ENCODE measurements at places on chromosomes 2 and 18. TPM values are rescaled to one million over a fixed set of nuclear protein-coding genes. Genes with fewer than 3 reads are reported as not detected.

- H3K27me3 ChIP-seq, result no peaks in the 10 kb centered on the region
- H3K36me3 ChIP-seq, result peaks cover 6% of the 10 kb centered on the region
- no peak for DNase-seq
- peak overlapping the region; percentile 93 for H3K27ac ChIP-seq
- H3K4me3 ChIP-seq, result peak overlapping the region; percentile 90
Measured at GRCh38 chr2:18559531-18560030, 872 bp downstream of the RDH14 start.

GRCh38 chr2:21571686-21572085 lies 447.9 kb downstream of the TDRD15 start:
- H3K4me3 ChIP-seq, result no peak overlapping the region
- no peak for DNase-seq
- H3K27me3 ChIP-seq, result no peaks in the 10 kb centered on the region
- H3K4me1 ChIP-seq, result no peaks in the 10 kb centered on the region
- no peaks in the 10 kb centered on the region for H3K36me3 ChIP-seq
- H3K27ac ChIP-seq, result no peak overlapping the region

- H3K27ac ChIP-seq, result no peak overlapping the region
- peaks cover 14% of the 10 kb centered on the region for H3K4me1 ChIP-seq
- no peak overlapping the region for H3K4me3 ChIP-seq
- no peaks in the 10 kb centered on the region for H3K27me3 ChIP-seq
- no peak for DNase-seq
Measured at GRCh38 chr2:239879423-239880084, 145.6 kb downstream of the NDUFA10 start.

GRCh38 chr2:230601510-230601909 lies 111.1 kb upstream of the CAB39 start:
- H3K36me3 ChIP-seq, result no peaks in the 10 kb centered on the region
- DNase-seq, result no peak
- no peaks in the 10 kb centered on the region for H3K4me1 ChIP-seq
- no peak overlapping the region for H3K27ac ChIP-seq
- H3K27me3 ChIP-seq, result no peaks in the 10 kb centered on the region

- DNase-seq, result no peak
- H3K27me3 ChIP-seq, result no peaks in the 10 kb centered on the region
- no peak overlapping the region for H3K4me3 ChIP-seq
- H3K4me1 ChIP-seq, result no peaks in the 10 kb centered on the region
- no peaks in the 10 kb centered on the region for H3K36me3 ChIP-seq
Measured at GRCh38 chr2:199663157-199663556, 187.8 kb downstream of the FTCDNL1 start.

DNA sequence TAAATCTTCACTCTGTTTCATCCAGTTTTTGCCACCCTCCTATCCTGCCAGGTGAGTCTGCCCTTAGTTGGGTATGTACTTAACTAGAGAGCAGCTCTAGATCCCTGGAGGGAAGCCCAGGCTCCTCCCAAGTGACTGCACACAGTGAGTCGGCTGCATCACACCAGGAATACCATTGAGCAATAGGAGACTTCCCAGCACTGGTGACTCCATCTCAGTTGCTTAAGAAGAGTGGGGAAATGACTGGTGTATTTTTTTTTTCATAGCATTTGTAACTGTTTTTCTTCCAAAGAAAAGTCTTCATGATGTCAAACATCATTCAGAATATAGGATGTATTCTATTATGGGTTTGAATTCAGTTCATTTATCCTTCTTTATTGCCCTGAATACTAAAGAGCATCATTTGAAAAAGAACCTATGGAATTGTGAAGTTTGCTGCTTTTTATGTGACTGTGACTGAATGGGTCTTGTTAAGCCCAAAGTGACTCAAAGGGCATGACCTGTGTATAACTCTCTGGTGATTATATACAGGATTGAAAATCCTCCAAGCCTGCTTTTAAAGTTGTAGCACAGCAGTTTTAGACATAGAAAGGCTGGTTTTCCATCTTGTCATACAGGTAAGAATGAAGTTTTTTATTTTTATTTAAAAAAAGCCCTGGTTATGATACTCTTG lies 84.3 kb downstream of the MAP3K20 start:
- H3K4me1 ChIP-seq, result peaks cover 6% of the 10 kb centered on the region
- no peaks in the 10 kb centered on the region for H3K36me3 ChIP-seq
- H3K27me3 ChIP-seq, result no peaks in the 10 kb centered on the region
- peak overlapping the region; percentile 79 for H3K27ac ChIP-seq
- H3K4me3 ChIP-seq, result no peak overlapping the region
- DNase-seq, result peak; percentile 98

MARCHF4 gene
- not detected for total RNA-seq

- no peak overlapping the region for H3K4me3 ChIP-seq
- DNase-seq, result no peak
- no peaks in the 10 kb centered on the region for H3K36me3 ChIP-seq
- no peaks in the 10 kb centered on the region for H3K4me1 ChIP-seq
- H3K27ac ChIP-seq, result no peak overlapping the region
Measured at GRCh38 chr2:46148369-46148736, 148.9 kb upstream of the EPAS1 start.

DNA sequence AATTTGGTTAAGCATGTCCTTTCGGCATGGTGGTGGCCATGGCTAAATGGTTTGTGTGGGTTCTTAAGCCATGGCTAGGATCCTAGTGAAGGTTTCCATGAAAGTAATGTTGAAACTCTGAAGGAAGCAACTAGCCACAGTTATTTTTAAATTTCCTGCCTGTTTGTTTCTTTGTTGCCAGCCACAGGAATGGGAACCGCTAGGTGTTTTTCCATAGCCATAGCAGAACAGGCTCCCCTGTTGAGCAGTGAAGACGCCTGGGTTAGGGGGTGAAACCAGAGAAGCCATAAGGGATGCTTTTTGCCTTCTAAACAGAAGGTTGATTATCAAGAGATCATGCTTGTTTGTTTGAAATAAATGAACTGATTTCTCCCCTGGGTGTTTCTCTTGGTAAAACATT lies 60.1 kb upstream of the CHMP1B start:
- no peaks in the 10 kb centered on the region for H3K27me3 ChIP-seq
- H3K4me3 ChIP-seq, result no peak overlapping the region
- H3K27ac ChIP-seq, result no peak overlapping the region
- no peak for DNase-seq

GRCh38 chr2:55089726-55090125 lies 39.5 kb upstream of the RTN4 start:
- DNase-seq, result no peak
- no peak overlapping the region for H3K4me3 ChIP-seq
- no peaks in the 10 kb centered on the region for H3K36me3 ChIP-seq
- no peaks in the 10 kb centered on the region for H3K27me3 ChIP-seq
- H3K4me1 ChIP-seq, result no peaks in the 10 kb centered on the region
- H3K27ac ChIP-seq, result no peak overlapping the region

DNA sequence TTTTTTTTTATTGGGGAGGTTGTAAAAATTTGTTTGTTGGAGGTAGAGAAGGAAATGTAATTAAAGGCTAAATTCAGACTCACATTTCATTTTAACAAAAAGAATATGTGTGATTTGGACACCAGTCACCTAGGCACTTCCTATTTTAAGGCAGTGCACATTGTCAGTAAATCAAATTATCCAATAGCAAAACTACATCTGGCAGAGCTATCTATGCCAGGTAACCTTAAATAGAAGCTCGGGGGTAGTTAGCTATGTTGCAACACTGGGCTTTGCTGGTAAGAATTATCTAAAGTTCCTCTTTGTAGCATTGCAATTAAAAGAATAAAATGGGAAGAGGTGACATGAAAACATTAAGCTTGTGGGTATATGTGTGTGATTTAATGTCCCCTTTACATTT lies 1064.4 kb upstream of the ZEB2 start:
- H3K4me1 ChIP-seq, result no peaks in the 10 kb centered on the region
- no peak overlapping the region for H3K4me3 ChIP-seq
- no peak for DNase-seq
- H3K27me3 ChIP-seq, result no peaks in the 10 kb centered on the region
- no peak overlapping the region for H3K27ac ChIP-seq

GRCh38 chr18:9419956-9420631 lies 55.2 kb upstream of the RALBP1 start:
- no peaks in the 10 kb centered on the region for H3K36me3 ChIP-seq
- no peak overlapping the region for H3K27ac ChIP-seq
- H3K27me3 ChIP-seq, result no peaks in the 10 kb centered on the region
- no peaks in the 10 kb centered on the region for H3K4me1 ChIP-seq

SCG2 gene
- total RNA-seq, result 0.32 TPM

INO80C gene
- 11.2 TPM for total RNA-seq

- no peaks in the 10 kb centered on the region for H3K36me3 ChIP-seq
- peak overlapping the region; percentile 60 for H3K27ac ChIP-seq
Measured at GRCh38 chr18:36366994-36367839, 69.7 kb downstream of the FHOD3 start.
